ENCODE measurements at places on chromosomes 2 and 18.

GRCh38 chr2:33123216-33123615, 176.5 kb downstream of the LTBP1 start:
- no peak for DNase-seq

- DNase-seq: no peak
Measured at GRCh38 chr2:203361922-203362321, 33.7 kb downstream of the ABI2 start.

GRCh38 chr18:63223837-63224236, 95.7 kb downstream of the BCL2 start:
- no peak for DNase-seq

DNA sequence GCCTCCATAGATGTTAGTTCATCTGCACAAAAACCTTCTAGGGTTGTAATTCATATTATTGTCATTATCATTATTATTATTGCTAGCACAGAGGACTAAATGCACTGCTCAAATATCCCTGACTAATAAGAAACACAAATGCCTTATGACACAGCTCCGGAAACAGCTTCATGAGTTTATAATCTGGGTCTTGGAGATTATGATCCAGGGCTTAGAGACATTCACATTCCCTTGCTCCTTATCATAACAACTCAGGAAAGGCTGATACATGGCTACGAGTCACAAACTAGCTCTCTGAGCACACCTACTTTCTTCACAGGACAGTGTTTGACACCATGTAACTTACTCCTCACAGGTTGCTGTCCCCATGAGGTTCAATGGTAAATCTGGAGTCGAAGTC, 102.2 kb upstream of the TTC39C start:
- no peak for DNase-seq

GRCh38 chr18:43420950-43421349, 143.7 kb upstream of the SYT4 start:
- no peak for DNase-seq

DNA sequence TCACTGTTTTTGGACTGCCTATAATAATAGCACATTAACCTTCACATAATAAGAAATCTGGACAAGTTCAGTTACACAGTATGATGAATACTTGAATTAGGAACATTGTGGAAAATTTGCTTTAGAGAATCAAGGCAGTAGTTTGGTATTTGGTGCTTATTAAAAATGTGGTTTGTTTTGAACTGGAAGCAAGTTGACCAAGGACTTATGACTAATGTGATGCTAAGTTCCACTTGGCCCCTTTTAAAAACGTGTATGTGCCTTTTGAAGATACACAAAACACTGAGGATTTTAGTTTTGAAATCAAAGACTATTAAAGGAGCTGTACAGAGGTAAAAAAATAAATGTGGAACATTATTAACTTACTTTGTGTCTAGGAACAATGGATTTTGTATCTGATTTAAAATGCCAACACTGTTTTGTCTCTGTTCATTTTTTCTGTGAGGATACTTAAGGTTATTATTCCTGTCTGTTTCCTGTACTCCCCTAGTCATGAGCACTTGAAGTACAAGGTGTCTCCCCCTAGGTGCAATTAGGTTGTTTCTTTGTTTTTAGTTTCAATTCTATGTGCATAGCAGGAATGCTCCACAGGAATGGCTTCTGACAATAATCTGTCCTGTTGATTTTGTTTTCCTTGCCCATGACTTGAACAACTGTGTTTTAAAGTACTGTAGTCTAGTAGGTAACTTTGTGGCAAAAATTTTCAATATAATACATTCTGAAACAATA, 49.6 kb upstream of the PTH2R start:
- DNase-seq: no peak

- no peak for DNase-seq
Measured at GRCh38 chr2:85834466-85834865, 54.3 kb downstream of the ST3GAL5 start.

DNA sequence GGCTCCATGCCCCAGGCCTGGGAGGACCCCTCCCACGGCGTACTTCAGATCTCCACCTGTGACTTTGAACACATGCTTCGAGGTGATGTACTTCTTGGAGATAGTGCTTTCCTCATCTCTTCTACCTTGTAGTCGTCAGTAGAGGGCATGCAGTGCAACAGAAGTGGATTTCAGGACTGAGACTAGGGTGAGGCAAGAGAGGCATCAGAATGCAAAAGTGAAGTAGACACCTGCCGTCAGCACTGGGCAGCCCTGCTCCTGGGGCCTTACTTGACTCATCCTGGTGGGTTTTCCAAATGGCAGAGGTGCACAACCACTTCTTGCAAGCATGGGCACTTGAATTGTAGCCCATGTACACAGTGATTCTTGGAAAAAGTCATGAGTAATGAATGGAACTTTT, 258.8 kb downstream of the NEDD4L start:
- no peak for DNase-seq

- no peak for DNase-seq
Measured at GRCh38 chr2:30213326-30213725, 18.0 kb upstream of the LBH start.

- no peak for DNase-seq
Measured at GRCh38 chr2:175402571-175402970, 221.1 kb upstream of the ATP5MC3 start.

DNA sequence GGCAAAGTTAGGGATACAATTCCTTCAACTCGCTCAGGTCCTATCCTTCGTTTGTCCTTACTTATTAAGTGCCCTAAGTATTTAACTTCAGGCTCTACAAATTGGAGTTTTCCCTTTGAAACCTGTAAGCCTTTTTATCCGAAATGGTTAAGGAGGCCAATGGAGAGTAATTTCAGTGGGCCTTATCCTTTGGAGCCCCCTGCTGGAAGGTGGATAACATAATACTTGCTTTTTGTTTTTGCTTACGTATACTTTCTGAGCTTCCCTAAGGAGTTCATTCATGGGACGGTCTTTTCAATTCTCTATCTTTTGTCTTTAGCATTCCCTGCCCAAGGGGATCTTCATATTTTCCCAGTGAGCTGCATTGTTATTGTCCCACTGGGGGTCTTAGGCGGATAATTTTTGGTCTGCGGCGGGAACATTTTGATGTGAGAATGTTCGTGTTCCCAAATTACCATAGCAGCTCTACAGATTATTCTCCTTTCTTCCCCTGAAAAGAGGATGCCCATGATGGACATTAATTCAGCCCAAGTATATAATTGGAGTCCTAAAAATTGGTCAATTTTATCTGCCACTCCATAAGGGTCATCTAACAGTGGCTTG, 34.4 kb upstream of the TRAPPC8 start:
- peak; percentile 15 for DNase-seq

- DNase-seq: no peak
Measured at GRCh38 chr2:36618381-36618780, 20.4 kb upstream of the FEZ2 start.

DNA sequence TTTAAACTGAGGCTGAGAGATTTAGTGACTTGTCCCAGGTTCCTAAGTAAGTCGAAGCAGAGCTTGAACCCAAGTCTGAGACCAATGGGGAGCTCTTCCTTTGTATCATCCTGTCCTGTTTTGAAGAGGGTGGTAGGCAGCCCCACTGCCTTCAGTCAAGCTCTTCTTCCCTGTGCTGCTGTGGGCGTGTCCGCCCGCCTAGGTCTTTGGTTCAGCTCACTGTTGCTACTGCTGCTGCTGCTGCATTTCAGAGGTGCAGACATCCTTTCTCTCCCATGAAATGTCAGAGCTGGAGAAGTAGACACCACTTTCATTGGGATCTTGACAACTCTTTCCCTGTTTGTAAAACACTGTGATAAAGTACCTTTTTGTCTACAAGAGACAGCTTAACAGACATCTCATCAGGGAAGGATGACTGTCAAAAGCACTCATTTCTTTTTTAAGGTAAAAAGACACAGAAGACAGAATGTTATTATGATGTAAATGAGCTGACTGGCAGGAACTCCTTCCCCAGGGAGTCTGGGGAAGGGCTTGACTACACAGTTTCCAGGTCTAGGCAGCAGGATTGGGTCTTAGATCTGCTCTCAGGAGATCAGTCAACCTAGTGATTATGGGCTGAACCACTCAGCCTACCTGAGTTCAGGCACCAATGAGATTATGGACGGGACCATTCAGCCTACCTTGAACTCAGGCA, 91.7 kb upstream of the TRIB2 start:
- DNase-seq: no peak

DNA sequence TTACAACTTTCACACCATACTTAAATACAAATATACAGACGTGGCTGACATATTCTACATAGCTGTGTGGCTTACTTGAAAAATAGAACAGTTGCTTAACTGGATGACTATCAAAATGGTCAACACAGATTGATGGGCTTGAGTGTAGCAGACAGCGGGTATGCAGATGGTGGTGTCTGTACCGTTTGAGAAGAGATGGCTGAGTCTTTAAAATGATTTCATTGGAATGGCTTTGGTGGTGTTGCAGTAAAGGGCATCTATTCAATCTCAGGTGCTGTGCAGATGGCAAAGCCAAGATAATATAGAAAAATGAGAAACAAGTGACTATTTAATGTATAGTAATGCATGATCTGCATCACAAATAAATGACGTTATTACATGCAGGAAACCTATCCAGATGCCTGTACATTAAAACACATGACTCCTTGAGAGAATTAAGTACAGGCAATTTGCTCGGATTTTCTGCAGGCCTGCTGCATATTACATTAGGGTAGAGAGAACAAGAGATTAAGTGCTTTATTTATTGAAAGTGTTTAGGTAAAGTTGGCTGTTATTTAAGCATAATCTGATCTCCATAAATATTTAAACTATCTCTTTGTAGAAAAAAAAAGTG, 68.5 kb downstream of the AGPS start:
- no peak for DNase-seq

GRCh38 chr2:48195169-48195568, 288.9 kb upstream of the FBXO11 start:
- DNase-seq: no peak

DNA sequence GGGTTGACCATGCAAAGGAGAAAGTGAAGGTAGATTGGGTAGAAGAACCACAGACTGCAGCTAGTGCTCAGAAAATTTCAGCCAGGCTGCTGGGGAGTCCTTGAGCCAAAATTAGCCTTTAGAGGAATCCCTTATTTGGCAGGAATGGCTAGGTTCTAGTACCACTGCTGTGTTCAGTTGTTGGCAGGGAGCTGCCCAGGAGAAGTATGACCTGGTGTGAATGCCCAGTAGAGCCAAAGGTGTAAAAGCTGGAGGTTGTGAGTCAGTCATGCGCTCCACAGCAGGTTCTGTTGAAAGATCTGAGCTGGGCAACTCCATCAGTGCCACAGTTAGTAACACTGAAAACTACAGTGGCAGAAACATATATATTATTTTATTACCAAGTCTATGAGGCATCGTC, 36.4 kb upstream of the TBR1 start:
- DNase-seq: no peak

DNA sequence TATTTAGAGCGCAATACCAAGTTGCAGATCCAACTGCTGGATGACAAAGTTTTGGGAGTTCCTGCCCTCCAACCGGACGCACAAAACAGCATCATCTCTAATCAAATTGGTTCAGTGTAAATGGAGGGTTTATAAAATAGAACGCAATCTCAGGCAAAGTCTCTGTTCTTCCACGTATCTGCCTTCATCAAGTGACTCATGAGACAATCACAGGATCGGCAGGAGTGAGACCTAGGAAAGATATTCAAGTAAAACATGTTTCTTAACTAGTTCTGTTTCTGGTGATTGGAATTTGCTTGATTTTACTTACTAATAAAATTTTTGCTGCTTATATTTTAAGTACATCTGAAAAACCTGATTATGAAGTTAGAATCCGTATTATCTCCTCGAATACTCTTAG, 7.6 kb downstream of the FZD5 start:
- no peak for DNase-seq

DNA sequence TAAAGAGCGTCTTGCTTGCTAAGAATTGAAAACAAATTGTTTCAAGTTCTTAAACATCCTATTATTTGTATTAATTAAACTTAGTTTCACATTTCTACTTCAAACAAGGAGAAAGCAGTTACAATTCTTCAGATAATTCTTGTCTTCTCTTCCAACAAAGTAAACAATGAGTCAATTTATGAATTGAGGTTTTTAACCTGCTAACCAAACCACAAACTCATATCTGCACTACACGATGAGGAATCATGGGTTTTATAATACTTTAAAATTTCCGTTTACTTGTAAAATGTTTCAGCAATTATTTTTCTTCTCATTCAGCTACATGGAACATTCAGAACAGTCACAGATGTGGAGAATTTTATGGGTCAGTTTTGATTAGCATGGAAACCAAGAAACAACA, 114.2 kb downstream of the SPIRE1 start:
- DNase-seq: no peak

DNA sequence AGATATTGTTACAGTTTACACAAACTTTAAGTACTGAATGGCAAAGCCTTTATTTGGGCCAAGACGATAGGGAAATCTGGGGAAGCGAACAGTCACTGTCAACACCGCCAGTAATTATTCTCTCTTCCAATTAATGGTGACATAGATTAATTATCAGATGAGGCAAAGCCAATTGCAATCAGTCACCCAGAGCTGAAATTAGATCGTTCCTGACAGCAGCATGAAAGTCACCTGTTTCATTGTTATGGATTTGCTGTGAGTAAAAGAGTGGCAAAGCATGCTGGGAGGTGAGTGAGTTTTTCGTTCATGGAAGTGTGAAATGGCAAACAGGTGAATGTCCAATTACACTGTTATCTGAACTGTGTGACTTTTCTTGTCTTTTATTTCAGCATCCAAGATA, 164.8 kb upstream of the KLHL14 start:
- DNase-seq: no peak

DNA sequence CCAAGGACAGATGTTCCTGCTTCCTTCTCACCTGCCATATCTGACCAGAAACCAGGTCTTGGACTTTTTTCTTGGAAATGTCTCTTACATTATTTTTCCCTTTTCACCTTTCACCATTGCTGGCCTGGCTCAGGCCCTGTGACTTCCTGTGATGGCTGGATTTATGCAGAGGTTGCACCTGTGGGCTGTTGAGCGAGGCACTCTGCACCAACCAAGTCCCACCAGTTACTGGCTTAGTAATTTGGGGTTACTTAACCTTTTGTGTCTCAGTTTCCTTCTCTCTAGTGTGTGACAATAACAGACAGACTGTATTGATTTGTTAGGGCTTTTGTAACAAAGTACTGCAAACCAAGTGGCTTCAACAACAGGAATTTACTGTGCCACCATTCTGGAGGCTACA, 110.0 kb downstream of the INSIG2 start:
- no peak for DNase-seq

- no peak for DNase-seq
Measured at GRCh38 chr2:66318009-66318561, 116.8 kb upstream of the MEIS1 start.

DNA sequence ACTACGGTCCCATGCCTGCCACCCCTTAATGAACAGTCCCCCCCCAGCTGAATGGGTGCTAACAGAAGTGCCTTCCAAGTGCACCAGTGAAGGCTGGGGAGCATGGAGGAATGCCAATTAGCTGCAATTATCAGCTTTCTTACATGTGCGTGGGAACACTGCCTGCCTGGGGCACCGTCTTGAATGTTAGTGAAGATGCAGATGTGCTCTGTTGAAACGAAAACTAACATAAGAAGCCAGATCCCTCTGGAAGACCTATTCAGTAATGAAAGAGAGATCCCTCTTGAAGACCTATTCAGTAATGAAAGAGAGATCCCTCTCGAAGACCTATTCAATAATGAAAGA, 154.5 kb downstream of the CLIP4 start:
- DNase-seq: no peak
